A673 (cell line): ENCODE measurements at places on chromosomes 12 and 14. TPM values are rescaled to one million over a fixed set of nuclear protein-coding genes. Genes with fewer than 3 reads are reported as not detected.

The BIN2 gene
- not detected in 2 replicates for total RNA-seq

The MANSC1 gene
- 10.5 TPM in 2 replicates for total RNA-seq

GRCh38 chr12:54045868-54046521 is 7.6 kb upstream of the HOXC4 start:
- no peaks in the 10 kb centered on the region for H3K36me3 ChIP-seq
- H3K4me3 ChIP-seq = no peak overlapping the region
- no peak for DNase-seq
- no peaks in the 10 kb centered on the region for H3K27me3 ChIP-seq
- H3K4me1 ChIP-seq = no peaks in the 10 kb centered on the region

- peaks cover 23% of the 10 kb centered on the region for H3K27me3 ChIP-seq
- no peak overlapping the region for H3K4me3 ChIP-seq
- no peaks in the 10 kb centered on the region for H3K36me3 ChIP-seq
- no peaks in the 10 kb centered on the region for H3K4me1 ChIP-seq
- no peak for DNase-seq
Observed at GRCh38 chr12:128693771-128694170, 130.0 kb downstream of the SLC15A4 start.

The KRT71 gene
- total RNA-seq = not detected in 2 replicates

DNA sequence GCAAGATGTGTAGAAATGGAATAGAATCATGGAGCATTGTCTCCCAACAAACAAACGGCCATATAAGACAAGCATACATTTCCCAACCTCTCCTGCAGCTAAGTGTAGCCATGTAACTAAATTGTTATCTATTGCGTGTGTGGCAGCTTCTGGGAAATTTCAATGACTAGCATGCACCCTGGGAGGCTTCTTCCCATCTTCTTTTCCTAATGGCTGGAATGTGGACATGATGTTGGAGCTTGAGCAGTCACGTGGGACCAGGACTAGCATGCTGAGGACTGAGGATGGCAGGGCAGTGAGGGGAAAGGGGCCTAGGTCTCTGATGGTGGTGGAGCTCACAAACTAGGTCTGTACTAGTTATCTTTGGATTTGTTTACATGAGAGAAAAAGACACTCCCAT is 21.7 kb upstream of the CTDSP2 start:
- no peaks in the 10 kb centered on the region for H3K27me3 ChIP-seq
- no peak for DNase-seq
- H3K36me3 ChIP-seq = no peaks in the 10 kb centered on the region
- H3K4me3 ChIP-seq = no peak overlapping the region
- H3K4me1 ChIP-seq = peaks cover 33% of the 10 kb centered on the region

The MFAP5 gene
- 0.52 and 1.7 TPM in 2 replicates for total RNA-seq

GRCh38 chr12:84276215-84276614 is 636.4 kb downstream of the SLC6A15 start:
- no peaks in the 10 kb centered on the region for H3K4me1 ChIP-seq
- H3K27me3 ChIP-seq = no peaks in the 10 kb centered on the region
- H3K36me3 ChIP-seq = no peaks in the 10 kb centered on the region

- H3K4me1 ChIP-seq = no peaks in the 10 kb centered on the region
- no peak overlapping the region for H3K4me3 ChIP-seq
- no peaks in the 10 kb centered on the region for H3K27me3 ChIP-seq
- H3K36me3 ChIP-seq = no peaks in the 10 kb centered on the region
Observed at GRCh38 chr12:27899151-27899661, 73.3 kb downstream of the PTHLH start.

GRCh38 chr14:58947814-58948445 is 240.5 kb upstream of the DAAM1 start:
- no peak overlapping the region for H3K4me3 ChIP-seq
- H3K36me3 ChIP-seq = no peaks in the 10 kb centered on the region
- no peak overlapping the region for H3K27ac ChIP-seq
- no peaks in the 10 kb centered on the region for H3K27me3 ChIP-seq
- H3K4me1 ChIP-seq = no peaks in the 10 kb centered on the region

The CAPZA3 gene
- total RNA-seq = not detected in 2 replicates

The KRT72 gene
- not detected in 2 replicates for total RNA-seq

The ADCY4 gene
- 0.84 and 1.5 TPM in 2 replicates for total RNA-seq

DNA sequence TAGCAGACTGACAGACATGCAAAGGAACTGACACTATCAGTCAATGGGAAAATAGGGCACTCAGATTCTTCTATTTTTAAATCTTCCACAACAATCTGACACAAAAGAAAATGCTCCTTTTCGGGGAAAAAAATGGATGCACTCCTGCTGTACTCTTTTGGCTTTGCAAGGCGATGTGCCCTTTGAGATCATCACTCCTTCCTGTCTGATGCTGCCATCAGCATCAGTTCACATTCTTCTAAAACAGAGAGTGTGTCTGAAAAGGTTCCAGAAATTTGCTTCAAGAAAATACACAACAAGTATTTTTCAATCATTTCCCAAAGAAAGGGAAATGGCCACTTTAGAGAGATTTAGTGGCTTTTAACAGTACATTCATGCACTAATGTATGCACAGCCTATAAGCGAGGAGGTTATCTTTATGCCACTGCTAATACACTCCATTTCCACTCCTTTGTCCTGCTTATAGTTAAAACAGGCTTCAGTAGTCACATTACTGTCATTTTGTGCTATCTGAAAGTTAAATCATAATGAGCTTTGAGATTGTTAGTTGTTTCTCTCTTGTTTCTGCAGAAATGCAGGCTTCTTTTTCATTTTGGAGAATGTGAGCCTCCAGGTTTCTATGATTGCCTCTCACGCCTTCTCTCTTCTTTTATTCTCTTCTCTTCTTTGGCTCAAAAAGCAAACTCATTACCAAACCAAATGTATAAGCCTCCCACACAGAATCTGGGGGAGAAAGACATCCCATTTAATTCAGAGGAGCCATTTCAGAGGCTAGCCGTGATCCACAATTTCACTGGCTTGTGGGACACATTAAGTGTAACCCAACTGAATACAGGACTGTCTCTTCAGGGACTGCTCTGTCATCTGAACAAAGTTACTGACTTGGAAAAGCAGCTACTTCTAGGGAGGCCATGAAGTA is 110.9 kb upstream of the CCDC196 start:
- H3K4me1 ChIP-seq = no peaks in the 10 kb centered on the region
- H3K27ac ChIP-seq = no peak overlapping the region
- H3K36me3 ChIP-seq = no peaks in the 10 kb centered on the region
- DNase-seq = peak; percentile 19

GRCh38 chr12:40170593-40170992 is 54.2 kb upstream of the LRRK2 start:
- H3K27ac ChIP-seq = no peak overlapping the region
- no peaks in the 10 kb centered on the region for H3K27me3 ChIP-seq
- no peak overlapping the region for H3K4me3 ChIP-seq
- no peak for DNase-seq
- H3K4me1 ChIP-seq = no peaks in the 10 kb centered on the region

The RNASE11 gene
- not detected in 2 replicates for total RNA-seq

GRCh38 chr14:96105926-96106441 is 66.8 kb downstream of the C14orf132 start:
- no peak for DNase-seq
- no peaks in the 10 kb centered on the region for H3K27me3 ChIP-seq
- H3K27ac ChIP-seq = no peak overlapping the region
- H3K4me3 ChIP-seq = no peak overlapping the region

GRCh38 chr14:38384741-38385140 is 128.8 kb upstream of the CLEC14A start:
- no peak for DNase-seq
- no peak overlapping the region for H3K4me3 ChIP-seq
- no peak overlapping the region for H3K27ac ChIP-seq
- H3K27me3 ChIP-seq = no peaks in the 10 kb centered on the region

- no peak overlapping the region for H3K4me3 ChIP-seq
- no peak overlapping the region for H3K27ac ChIP-seq
- no peak for DNase-seq
- no peaks in the 10 kb centered on the region for H3K4me1 ChIP-seq
Observed at GRCh38 chr12:91065396-91065795, 7.6 kb upstream of the KERA start.

The CNIH1 gene
- total RNA-seq = 151 and 170 TPM in 2 replicates

The OR6C2 gene
- not detected in 2 replicates for total RNA-seq

- H3K4me1 ChIP-seq = no peaks in the 10 kb centered on the region
- H3K4me3 ChIP-seq = no peak overlapping the region
- no peaks in the 10 kb centered on the region for H3K36me3 ChIP-seq
- DNase-seq = no peak
- no peak overlapping the region for H3K27ac ChIP-seq
Observed at GRCh38 chr12:84355561-84355960, 557.0 kb downstream of the SLC6A15 start.

DNA sequence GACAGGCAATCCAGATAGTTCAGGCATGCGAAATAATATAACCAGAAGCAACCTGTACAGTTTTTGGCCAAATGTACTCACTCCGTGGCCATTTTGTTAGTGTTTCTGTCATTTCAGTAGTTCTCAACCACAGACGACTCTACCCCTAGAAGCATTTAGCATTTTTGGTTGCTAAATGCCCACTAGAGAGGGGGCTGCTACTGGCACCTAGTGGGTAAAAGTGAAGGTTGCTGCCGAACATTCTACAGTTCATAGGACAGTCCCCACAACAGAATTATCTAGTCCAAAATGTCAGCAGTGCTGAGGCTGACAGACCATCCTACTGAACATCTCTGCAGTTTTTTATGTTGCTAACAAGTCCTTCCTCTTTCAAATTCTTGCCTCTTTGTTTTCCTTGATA is 107.4 kb downstream of the TSHR start:
- no peak overlapping the region for H3K27ac ChIP-seq
- no peaks in the 10 kb centered on the region for H3K27me3 ChIP-seq
- no peaks in the 10 kb centered on the region for H3K4me1 ChIP-seq

DNA sequence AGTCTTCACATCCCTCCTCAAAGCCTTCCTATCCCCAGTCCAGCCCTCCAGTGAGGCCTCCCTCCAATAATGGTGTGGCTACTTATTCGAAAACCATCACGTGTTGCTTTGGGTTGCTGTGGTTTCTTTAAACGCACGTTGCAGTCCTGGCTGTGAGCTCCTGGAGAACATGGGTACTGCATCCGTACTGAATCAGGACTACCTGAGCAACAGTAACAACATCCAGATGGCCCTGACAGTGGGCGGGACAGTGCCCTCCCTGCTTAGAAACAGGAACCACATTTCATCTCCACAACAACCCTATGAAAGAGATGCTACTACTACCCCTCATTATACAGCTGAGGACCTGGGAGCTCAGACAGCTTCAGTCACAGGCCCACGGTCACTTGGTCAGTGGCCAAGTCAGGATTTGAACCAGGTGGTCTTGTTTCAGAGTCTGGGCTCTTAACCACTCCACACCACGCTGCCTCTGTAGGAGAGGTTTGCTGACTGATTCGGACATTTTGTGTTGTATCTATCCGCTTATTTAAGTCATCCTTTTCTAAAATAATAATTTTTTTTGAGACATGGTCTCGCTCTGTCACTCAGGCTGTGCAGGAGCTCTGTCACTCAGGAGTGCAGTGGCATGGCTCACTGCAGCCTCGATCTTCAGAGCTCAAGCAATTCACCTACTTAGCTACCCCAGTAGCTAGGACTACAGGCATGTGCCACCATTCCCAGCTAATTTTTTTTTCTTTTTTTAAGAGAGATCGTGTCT is 104.8 kb downstream of the DPF3 start:
- H3K36me3 ChIP-seq = no peaks in the 10 kb centered on the region
- no peak overlapping the region for H3K27ac ChIP-seq
- no peaks in the 10 kb centered on the region for H3K27me3 ChIP-seq
- H3K4me3 ChIP-seq = no peak overlapping the region

DNA sequence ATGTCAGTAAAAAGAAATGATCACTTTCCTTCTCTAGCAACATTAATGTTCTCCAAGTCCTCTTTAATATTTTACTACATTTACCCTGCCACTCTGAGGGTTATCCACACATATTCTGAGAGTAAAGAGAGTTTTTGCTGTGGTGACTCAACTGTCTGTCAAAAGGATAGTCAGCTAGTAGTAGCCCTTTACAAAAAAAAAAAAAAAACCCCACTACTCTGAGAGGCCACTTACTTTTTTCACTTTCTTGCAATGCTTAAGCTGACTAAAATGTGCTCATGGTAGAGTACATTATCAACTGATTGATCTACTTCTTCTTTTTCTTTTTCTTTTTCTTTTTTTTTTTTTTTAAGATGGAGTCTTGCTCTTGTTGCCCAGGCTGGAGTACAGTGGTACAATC is 27.6 kb upstream of the PPM1A start:
- H3K27ac ChIP-seq = no peak overlapping the region
- H3K4me3 ChIP-seq = no peak overlapping the region
- H3K4me1 ChIP-seq = no peaks in the 10 kb centered on the region
